Skin of body (tissue), 3 donors: ENCODE measurements at places on chromosomes 12 and 14. TPM values are rescaled to one million over a fixed set of nuclear protein-coding genes. Genes with fewer than 3 reads are reported as not detected.

NFE2 gene
- 5.7 TPM for total RNA-seq

LMO3 gene
- total RNA-seq: 8.9 TPM

THAP2 gene
- total RNA-seq: 6.1 TPM

NOVA1 gene
- total RNA-seq: 11.5 TPM

TAS2R46 gene
- 7.0 TPM for total RNA-seq

ACVRL1 gene
- 46.8 TPM for total RNA-seq

- no peak for DNase-seq
These were observed 841.7 kb downstream of the DIO2 start for GRCh38 chr14:79369359-79370332.

DNA sequence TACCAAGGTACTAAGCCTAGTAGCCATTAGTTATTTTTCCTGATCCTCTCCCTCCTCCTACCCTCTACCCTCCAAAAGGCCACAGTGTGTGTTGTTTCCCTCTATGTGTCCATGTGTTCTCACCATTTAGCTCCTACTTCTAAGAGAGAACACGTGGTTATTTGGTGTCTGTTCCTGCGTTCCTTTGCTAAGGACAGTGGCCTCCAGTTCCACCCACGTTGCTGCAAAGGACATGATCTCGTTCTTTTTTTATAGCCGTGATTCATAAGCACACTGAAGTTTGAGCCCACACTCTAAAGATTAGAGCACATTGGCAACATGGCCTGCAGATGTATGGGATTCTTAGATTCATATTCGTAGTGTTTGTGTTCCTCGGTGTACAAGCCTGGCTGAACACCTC lies 8.1 kb upstream of the STX2 start:
- DNase-seq: no peak

DNA sequence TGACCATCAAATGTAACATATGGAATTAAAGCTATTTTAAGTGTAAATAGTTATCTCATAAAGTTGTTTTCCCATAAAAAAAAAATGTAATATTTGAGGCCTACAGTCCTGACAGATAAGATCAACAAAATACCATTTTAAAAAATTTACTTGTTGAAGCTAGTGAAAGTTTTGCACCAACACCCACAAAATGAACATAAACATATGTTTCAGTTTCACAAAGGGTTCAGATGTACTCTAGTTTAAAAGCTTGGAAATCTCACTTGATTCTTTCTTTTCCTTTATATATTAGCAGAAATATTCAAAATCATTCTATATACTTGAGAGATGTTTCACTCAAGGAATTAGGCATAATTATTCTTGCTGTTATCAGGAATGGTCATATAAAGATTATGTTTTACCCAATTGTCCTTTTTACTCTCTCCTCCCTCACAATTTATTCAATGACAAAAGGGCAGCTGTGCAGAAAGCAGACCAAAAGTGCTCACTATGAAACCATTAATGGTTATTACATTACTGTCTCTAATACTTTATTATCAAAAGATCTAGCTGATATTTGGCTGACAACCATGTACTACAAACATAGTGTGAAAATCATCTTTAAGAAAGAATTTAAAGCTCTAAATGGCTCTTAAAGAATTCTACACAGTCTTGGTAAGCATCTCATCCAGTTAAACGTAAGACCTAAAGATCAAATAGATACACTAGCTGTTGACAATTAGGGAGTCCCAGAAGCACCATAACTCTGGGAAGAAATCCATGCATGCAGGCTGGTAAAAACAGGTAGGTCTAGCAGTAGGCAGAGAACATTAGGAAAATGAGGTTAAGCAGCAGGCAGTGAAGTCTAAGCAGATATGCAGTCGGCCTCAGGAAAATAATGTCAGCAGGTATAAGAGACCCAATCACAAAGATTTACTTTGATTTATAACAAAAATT lies 28.8 kb downstream of the KIF21A start:
- DNase-seq: no peak

GRCh38 chr12:30643366-30643765 lies 52.3 kb downstream of the IPO8 start:
- no peak for DNase-seq

DNA sequence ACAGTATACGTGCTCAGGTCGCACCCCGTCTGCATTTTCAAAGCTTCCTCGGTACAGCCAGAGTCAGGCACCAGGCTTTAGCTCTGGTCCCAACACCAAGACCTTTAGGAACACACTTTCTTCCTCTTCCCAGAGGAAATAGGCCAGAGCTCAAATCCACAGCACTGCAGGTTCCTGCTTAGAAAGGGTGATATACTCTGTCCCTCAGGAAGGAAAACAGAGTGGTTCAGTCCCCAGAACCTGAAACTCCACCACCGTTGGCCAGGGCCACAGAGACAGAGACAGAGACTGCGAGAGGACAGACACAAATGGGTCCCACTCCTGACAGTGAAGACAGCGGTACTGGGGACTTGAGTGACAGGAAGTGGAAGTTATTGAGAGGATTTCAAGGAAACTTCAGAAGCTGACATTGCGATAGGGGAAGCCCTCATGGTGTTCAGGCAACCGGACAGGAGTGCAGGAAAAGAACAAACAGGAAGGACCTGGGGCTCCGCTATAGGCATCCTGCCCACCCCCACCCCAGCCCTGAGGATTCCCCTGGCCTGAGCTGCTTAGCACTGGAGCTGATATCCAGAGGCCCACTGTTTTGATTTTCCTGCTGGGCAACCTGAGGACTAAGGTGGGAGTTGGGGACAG lies 5.5 kb upstream of the KRT8 start:
- DNase-seq: no peak

- DNase-seq: peak; percentile 41
These were observed 90.1 kb upstream of the FLRT2 start for GRCh38 chr14:85439696-85440328.

DNA sequence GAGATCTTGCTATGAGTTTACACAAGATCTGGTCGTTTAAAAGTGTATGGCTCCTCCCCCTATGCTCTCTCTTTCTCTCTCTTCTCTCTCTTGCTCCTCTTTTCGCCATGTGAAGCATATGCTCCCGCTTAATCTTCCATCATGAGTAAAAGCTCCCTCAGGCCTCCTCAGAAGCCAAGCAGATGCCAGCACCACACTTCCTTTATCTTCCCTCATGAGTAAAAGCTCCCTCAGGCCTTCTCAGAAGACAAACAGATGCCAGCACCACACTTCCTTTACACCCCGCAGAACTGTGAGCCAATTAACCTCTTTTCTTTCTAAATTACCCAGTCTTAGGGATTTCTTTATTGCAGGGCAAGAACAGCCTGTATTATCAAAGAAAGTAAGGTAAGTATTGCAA lies 152.4 kb downstream of the SEC23A start:
- no peak for DNase-seq

GRCh38 chr14:86779416-86779815 lies 1213.6 kb downstream of the GALC start:
- DNase-seq: no peak

DNA sequence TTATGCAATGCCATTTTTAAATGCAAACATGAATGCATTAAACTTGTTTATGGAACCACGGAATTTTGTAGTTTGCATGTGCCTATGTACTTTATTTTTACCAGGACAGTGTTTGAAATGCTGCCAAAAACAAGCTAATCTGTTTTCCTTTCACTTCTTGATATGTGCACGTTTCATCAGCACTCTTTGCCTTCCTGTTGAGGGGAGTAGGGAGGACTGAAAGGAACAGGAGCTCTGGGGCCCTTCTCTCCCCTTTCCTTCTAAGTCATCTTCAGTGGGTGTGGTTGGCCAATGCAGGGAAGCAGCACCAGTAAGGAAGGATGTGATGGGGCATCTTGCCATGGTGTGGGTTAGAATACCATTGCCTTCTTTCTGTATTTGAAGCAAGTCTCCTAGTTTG lies 12.1 kb upstream of the PPP4R4 start:
- no peak for DNase-seq

GRCh38 chr12:62876938-62877548 lies 57.9 kb downstream of the PPM1H start:
- no peak for DNase-seq

- no peak for DNase-seq
These were observed 164.2 kb downstream of the CHST11 start for GRCh38 chr12:104620837-104621531.

GRCh38 chr12:62799766-62800406 lies 135.1 kb downstream of the PPM1H start:
- no peak for DNase-seq

- DNase-seq: no peak
These were observed 62.5 kb upstream of the DUSP6 start for GRCh38 chr12:89414851-89415250.

DNA sequence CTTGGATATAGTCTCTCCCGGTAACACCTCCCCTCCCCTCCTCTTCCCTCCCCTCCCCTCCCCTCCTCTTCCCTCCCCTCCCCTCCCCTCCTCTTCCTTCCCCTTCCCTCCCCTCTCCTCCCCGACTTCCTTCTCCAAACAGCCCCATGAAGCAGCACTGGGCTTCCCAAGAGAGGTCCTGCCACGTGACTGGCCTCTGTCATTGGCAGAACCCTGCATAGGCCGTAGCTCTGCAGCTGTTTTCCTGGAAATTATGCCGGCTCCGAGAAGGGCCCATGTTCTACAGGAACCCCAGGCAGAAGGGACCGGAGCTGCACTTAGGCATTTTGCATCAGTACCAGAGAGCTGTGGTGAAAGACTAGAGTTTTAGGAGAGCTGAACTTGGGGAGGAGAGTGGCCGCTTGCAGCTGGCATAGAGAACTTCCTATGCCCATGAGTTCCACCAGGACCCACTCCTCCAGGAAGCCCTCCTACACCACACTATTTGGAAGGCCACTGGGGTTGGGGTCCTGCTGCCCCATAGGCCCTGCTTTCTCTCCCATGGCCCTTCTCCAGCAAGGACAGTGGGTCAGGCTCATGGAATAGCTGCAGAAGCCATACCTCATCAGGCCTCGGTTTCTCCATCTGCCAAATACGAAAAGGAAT lies 5.1 kb upstream of the TNFAIP2 start:
- DNase-seq: peak; percentile 59

DNA sequence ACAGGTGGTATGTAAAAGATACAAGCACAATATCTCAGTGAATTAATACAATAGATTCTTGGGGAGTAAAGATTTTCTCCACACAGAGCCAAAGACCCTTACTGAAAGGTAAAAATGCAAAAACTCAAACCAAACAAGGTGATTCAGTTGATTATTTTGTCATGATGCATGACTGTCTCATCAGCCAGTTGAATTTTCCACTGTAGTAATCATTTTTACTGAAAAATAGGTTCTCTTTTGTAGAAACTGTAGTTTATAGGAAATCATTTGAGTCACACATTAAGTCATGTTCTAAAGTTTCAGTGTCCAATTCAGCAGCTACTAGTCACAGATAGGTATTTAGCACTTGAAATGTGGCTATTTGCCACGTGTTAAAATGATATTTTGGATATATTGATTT lies 53.6 kb downstream of the PPFIA2 start:
- no peak for DNase-seq

DNA sequence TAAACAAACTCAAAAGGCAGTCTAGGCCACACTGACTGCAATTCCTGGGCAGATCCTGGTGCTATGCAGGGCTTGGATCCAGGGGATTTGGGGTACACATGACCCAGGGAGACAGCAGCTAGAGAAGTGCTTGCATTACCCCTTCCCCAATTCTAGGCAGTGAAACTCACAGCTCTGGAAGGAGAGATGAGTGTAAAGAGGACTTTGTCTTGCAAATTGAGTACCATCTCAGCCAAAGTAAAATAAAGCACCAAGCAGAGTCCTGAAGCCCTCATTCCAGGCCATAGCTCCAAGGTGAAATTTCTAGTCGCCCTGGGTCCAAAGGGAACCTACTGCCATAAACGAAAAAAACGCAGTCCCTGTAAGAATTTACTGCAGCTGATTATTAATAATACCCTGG lies 644.9 kb upstream of the FLRT2 start:
- no peak for DNase-seq
